Aorta (tissue), 5 donors: ENCODE measurements at places on chromosomes 2 and 18. TPM values are rescaled to one million over a fixed set of nuclear protein-coding genes. Genes with fewer than 3 reads are reported as not detected.

GRCh38 chr18:9536354-9537152 is 61.2 kb downstream of the RALBP1 start:
- DNase-seq, result no peak
- no peak overlapping the region for H3K4me3 ChIP-seq
- H3K36me3 ChIP-seq, result no peaks in the 10 kb centered on the region
- H3K27me3 ChIP-seq, result no peaks in the 10 kb centered on the region

- no peaks in the 10 kb centered on the region for H3K27me3 ChIP-seq
- DNase-seq, result no peak
- H3K27ac ChIP-seq, result peak overlapping the region; percentile 53
- H3K4me3 ChIP-seq, result no peak overlapping the region
Observed at GRCh38 chr2:109170645-109171044, 41.6 kb downstream of the SH3RF3 start.

CXCR4 gene
- 18.1 TPM for total RNA-seq

SLC16A14 gene
- total RNA-seq, result 6.0 TPM

CNDP1 gene
- not detected for total RNA-seq

NT5C1B gene
- not detected for total RNA-seq

EMILIN1 gene
- 200 TPM for total RNA-seq
